ENCODE measurements at places on chromosomes 6 and 20. TPM values are rescaled to one million over a fixed set of nuclear protein-coding genes. Genes with fewer than 3 reads are reported as not detected.

Gene OR2H1
- not detected for total RNA-seq

Gene CALHM6
- 1.7 TPM for total RNA-seq

Gene SLC17A4
- total RNA-seq, result not detected

Gene BCL2L1
- total RNA-seq, result 30.0 TPM

DNA sequence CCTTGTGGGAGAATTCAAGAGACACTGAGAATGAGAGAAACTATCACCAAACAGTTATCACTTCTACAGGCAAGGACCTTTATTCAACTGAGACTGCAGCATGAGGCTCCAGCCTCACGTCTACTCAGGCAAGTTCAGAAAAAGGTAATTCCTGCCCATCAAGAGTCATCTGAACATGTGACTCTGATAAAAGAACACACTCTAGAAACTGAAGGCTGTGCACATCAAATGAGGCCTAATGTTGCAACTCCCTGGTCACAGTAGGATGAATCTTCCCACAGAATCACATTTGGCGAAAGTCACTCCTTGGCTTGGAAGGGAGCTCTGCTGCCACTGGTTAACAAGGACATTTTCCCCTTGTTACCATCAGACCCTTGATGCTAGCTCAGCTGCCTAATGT, 71.2 kb upstream of the EMILIN3 start:
- no peaks in the 10 kb centered on the region for H3K36me3 ChIP-seq
- no peaks in the 10 kb centered on the region for H3K27me3 ChIP-seq
- H3K4me3 ChIP-seq, result no peak overlapping the region
- no peak for DNase-seq

Gene GNRH2
- total RNA-seq, result 1.00 TPM

All from ovary (tissue), 10 donors.